ENCODE measurements at places on chromosomes 3 and 15.

GRCh38 chr3:143897576-143898295, 49.5 kb upstream of the SLC9A9 start:
- DNase-seq: peak; percentile 91

- no peak for DNase-seq
Observed at GRCh38 chr3:162354356-162354755, 857.7 kb downstream of the OTOL1 start.

GRCh38 chr15:94229591-94230369, 1.6 kb upstream of the MCTP2 start:
- DNase-seq: no peak

DNA sequence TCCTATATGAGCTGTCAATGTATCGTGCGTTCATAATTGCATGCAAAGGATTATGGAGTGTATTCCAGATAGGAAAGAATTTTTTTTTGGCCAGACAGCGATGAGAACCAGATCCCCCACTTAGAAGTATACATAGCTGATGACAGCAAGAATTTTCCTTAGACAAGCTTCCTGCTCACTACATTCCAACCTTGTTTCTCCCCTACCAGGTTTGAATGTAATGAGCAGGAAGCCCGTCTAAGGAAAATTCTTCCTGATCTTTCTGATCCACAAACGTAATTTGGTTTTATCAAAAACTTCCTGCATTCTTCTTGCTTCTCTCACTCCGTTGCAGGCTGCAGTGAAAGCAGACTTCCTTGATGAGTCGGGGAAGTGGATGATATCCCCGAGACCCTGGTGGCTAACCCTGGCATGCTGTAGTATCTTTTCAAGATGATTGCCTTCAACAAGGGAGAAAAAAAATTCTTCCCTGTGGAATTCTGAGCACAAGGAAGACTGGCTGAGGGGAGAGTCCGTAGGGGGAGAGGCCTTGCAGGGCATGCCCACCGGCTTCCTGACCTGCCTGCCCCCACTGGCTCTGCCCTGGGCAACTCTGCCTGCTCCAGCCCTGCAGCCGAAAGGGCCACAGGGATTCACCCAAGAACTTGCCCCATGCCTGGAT, 243.1 kb downstream of the TLE3 start:
- DNase-seq: peak; percentile 65

GRCh38 chr3:122101646-122102045, 46.5 kb downstream of the CD86 start:
- peak; percentile 42 for DNase-seq

DNA sequence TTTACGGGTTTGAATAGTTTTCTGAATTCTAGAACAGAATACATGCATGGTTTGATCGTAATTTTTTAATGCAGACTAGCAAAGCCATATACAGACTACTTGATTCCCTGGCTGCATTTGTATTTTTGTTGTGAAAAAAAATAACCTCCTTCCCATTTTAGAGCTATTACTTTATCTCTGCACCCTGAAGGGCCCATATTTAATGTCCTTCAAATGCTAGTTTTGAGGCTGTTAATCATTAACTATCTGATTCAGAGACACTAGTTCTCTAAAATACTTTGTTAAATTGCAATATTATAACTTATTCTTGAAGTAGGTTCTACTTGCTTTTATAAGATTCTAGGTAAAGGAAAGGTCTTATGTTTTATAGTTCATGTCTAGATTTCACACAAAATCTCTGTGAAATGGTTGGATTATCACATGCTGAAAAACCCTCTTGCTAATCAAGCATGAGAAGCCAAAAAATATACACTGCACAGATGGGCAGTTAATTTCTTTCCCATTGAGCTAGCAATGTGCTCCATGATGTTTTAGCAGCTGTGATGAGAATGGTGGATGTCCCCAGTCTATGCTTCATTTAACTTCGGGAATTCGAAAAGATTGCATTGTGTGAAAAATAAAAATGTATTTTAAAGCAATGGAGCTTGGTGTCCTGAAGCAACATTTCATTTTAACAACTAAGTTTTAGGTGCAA, 634.0 kb upstream of the BCHE start:
- no peak for DNase-seq

DNA sequence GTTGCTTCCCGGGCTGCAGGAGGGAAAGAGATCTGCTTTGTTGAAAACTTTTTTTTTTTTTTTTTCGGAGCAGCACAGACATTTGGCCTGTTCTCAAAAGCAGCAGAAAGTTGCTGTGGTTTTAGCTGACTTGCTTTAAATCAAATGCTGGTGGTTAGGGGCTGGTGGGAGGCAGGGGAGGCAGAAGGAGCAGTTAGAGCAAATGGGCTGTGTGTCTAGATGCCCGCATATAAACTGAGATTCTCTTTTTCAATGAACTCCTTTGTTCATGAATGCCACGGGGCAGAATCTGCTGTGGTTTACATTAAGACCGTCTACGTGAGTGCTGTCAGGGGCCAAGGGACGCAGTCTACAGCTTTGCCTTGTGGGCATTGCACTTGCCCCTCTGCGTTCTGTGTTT, 95.9 kb downstream of the FLNB start:
- no peak for DNase-seq

DNA sequence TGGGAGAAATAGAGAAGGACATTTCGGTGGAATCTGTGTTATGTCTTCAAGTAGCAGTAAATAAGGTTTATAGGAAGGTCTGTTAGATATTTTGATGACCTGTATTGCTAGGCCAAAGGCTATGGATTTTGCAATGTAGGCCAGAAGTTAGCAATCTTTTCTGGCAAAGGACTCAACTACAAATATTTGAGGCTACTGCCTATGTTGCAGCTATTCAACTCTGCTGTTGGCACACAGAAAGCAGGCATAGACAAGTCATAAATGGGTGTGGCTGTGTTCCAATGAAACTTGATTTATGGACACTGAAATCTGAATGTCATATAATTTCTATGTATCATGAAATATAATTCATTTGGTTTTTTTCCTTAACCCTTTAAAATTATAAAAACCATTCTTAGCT, 438.7 kb upstream of the C2CD4B start:
- peak; percentile 78 for DNase-seq

- DNase-seq: no peak
Observed at GRCh38 chr3:126525091-126525852, 1.3 kb downstream of the CHST13 start.

GRCh38 chr15:35115155-35115725, 30.1 kb upstream of the NANOGP8 start:
- DNase-seq: no peak

DNA sequence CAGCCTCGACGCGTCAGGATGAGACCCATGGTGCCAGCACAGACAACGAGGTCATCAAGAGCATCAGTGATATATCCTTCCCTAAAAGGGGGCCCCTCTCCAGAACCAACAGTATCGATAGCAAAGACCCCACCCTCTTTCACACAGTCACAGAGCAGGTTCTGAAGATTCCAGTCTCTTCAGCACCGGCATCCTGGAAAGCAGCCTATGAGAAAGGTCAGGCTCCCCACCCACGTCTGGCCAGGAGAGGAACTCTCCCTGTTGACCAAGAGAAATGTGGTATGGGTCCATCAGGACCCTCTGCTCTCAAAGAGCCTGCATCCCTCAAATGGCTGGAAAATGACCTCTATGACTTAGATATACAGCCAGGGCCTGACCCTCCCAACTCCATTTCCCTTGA, 11.6 kb downstream of the ANKRD34C start:
- DNase-seq: no peak

- no peak for DNase-seq
Observed at GRCh38 chr3:119413603-119414280, 49.7 kb downstream of the TMEM39A start.

DNA sequence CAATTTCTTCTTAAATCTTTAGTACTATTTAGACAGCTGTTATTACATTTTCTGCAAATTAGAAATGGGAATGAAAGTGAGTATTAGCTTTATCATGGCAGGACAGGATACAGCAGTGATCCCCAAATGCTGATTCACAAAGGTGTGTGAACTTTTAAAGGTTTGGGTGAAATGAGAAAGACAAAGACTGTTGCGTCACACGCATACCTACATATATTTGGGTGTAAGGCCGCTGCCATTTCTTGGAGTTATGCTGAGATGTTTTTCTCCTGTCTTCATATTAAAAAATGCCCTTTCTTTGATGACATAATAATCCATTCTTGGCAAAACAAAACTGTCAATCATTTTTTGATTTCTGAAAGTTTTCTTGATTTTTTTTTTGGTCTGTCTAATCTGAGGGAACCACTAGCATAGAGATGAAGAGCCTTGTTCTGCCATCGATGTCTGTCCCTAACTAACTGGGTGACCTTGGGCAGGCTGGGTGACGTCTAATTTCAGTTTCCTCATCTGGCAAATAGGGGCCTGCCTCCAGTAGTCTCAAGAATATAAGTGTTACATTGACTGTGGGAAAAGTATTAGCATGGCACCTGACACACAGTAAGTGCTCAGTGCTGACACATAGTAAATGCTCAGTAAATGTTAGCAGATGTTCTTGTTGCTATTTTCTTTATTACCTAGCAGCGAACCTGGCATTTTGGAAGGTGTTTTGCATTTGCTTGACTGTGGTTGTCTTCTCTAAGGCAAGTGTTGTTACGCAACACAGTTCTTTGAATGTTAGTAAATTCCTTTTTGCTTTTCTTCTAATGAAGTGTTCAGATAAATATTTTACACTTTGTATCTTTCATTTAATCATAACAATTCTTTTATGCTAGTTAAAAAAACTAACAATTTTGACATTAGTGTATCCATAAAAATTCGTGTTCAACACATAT, 5.0 kb downstream of the MITF start:
- DNase-seq: no peak

GRCh38 chr3:119352863-119353527, 58.8 kb downstream of the ARHGAP31 start:
- DNase-seq: peak; percentile 85

DNA sequence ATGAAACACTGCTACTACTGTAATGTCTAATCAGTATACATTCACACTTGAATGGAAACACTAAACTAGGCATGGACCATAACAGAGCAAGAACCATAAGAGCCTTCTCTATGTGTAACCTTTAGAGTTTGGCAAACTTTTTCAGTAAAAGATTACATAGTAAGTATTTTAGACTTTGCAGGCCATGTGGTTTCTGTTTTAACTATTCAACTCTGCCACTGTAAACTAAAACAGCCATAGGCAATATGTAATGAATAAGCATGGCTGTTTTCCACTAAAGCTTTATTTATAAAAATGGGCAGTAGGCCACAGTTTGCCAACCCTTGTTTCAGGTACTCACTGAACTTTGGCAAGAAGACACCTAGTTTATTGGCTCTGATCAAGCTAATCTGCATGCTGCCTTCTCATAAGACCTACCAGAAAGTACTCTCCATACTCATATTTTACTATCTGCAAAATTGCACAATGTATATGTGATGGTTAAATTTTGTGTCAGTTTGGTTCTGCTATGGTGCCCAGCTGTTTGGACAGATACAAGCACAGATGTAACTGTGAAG, 46.0 kb downstream of the UACA start:
- no peak for DNase-seq

- peak; percentile 99 for DNase-seq
Observed at GRCh38 chr3:49805367-49805782, 2.3 kb downstream of the INKA1 start.

DNA sequence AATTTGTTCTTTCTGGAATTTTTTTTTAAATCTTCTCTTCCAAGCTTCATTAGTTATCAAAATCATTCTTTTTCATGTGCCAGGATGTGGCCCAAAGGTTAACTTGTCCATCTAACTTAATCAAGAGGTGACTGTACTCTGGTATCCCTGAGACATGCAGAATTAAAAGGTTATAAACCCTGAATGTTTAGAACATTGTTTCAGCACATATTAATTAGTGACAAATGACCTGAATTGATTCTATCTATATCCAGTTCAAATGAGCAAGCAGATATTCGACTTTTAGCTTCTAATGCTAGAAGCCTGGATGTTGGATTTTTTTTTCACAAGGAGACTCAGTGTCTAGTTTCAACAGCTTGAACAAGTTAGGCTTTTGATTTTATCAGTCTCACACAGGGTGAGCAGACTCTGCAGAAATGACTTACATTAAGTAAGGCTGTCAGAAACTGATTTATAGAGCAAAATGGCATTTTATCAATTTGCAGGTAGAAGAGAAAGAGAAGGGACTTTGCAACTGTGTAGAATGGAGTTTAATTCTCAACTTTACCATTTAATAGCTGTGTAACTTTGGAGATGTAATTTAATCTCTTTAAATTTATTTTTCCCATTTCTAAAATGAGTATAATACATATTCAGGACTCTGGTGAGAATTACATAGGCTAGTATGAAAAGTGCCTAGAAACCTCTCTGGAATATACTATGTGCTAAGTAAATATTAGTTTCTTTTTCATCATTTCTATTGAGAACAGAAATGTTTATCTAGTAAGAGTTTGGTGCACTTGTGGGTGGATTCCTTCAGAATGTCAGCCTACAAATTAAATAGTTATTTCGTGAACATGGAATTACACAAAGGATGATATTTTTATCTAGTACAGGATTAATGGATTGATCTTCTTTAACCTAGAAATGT, 100.0 kb downstream of the ALCAM start:
- peak; percentile 13 for DNase-seq

- DNase-seq: no peak
Observed at GRCh38 chr3:123147754-123148535, 53.8 kb upstream of the SEC22A start.

DNA sequence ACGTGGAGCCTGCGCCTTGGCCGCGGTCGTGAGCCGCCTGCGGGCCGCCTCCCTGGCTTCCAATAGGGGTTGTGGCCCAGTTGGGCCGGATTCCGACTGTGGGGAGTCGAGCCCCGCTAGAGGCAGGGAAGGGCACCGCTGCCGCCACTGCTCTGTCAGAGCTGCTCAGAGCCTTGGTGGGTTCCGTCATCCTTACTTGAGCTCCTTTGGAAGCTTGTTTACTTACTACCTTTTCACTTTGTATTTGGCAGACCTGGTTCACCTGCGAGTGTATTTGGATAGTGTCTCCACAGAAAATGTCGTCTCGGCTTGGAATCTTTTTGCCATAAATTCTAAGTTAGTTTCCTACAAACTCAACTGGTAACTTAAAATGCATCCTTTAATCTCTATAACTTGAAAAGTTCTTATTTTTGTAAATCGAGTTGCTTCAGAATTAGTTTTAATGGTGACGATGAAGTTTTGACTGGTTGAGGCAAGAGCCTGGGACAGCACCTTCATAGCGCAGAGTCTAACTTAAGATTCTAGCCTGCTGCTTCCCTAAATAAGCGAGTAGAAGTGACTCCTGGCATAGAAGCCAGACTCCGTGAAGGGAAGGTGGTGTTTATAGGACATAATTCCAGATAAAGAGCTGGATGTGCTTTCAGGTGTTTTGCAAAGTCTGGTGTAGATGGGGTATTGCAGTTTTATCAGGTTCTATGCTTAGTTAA, 800 bp downstream of the DAG1 start:
- DNase-seq: peak; percentile 25

DNA sequence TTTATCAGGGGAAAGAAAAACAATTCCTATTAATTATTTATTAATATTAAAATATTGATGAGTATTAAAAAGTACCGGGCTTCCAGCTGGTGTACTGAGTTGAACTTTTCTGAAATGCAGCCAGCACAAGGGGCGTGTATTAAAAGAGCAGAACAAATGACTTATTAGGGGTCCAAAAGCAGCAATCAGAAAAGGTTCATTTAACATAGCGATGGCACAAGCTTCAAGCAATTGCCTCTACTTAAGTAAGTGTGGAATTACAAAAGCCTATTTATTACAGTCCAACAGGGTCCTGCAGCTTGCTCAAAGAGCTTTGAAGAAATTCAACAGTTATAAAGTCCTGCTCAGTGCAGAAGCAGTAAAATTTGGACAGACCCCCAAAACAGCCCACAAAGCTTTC, 285.6 kb downstream of the EPHA3 start:
- no peak for DNase-seq

All from cardiac fibroblast (primary cell).